Prostate gland (tissue), 2 donors: ENCODE measurements at places on chromosomes 3 and 15.

DNA sequence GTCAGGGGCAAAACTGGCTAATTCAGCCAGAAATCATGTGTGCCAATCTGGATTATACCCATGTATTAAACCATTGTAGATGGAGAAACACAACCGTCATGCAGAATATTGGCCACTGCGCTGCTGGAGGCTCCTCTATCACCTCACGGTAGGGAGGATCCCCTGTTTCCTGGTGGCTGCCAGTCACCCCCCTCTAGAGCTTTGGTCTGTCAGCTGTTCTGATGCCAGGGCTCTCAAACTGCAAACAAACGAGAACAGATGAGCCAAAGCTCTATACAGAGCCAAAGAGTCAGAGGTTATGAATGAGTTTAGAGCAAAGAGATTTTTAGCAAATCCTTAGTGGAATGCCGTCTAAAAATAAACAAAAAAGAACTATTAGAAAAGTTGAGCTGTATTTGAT is 62.5 kb downstream of the IL20RB start:
- peak; percentile 33 for DNase-seq

- DNase-seq: no peak
Measured at GRCh38 chr3:14879211-14879874, 60.6 kb downstream of the FGD5 start.

DNA sequence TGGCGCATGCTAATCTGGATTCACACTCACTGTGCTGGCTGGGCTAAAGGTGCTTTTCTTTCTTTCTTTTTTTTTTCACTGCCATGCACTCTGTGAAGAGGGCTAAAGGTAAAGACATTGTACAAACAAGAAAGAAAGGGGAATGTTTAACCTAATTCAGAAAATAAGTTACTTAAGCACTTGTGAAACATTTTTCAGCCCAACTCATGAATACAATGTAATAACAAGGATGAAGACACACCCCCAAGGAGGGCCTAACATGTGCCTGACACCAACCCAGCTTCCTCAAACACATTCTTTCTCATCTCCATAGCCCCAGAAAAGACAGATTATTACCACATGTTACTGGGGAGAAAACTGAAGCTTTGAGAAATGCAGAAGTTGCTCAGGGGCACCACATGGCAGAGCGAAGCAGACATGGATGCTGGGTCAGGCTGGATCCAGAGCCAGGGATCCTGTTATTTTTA is 5.7 kb downstream of the STIMATE start:
- no peak for DNase-seq

DNA sequence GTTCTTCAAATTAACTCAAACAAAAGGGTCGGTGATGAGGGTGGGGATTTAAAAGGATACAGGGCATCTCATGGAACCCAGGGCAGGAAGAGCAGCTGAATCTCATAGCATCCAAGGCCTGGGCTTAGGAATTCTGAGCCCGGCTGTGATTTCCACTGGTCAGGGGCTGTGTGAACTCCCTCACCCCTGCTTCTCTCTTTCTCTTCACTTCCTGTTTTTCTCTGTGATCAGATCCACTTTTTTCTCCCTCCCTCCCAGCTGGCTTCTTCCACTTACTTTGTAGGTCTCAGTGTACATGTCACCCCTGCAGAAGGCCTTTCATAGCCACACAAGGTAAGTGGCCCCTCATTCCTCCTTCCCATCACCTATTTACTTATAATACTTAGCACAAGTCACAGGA is 68.2 kb upstream of the CORO2B start:
- no peak for DNase-seq

DNA sequence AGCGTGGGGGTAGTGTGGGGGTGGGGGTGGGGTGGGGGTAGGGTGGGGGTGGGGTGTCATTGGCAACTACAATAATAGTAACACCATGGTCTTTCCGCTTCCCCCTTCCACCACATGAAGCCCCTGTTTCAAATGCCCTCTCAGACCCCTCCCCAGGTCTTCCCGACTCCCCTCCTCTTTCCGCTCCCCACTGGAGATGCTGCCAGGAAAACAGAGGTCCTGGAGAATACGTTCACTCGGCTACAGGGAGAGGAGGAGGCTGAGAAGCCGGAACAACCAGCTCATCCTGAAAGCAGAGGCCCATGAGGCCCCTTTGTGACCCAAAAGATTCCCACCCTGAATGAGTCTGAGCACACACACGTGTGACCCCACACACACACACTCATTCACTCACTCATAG is 75.4 kb downstream of the CPN2 start:
- DNase-seq: no peak

GRCh38 chr3:194852831-194853508 is 167.3 kb downstream of the FAM43A start:
- peak; percentile 74 for DNase-seq

- DNase-seq: no peak
Measured at GRCh38 chr3:153502682-153503081, 340.7 kb downstream of the RAP2B start.

- no peak for DNase-seq
Measured at GRCh38 chr3:100830931-100831330, 121.6 kb downstream of the TFG start.

DNA sequence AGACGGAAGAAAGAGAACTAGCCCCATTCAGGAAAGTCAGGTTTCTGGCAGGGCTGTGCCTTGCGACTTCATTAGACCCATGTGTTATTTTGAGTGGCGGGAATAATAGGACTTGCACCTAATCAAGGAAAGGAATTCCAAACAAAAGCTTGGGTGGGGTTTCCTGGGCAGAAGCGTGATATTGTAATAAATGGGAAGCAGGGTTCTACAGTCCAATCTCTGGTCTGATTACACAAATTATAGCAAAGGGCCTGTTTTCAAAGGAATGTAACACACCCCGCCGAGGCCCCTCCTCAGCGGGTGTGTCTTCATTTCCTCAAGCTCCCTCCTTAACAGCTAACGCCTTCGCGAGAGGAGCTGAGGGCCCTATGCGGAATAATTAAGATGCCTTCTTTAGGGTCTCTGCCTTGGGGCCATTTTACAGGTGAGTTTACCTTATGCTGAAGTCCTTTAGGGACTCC is 396.0 kb upstream of the C2CD4B start:
- no peak for DNase-seq

DNA sequence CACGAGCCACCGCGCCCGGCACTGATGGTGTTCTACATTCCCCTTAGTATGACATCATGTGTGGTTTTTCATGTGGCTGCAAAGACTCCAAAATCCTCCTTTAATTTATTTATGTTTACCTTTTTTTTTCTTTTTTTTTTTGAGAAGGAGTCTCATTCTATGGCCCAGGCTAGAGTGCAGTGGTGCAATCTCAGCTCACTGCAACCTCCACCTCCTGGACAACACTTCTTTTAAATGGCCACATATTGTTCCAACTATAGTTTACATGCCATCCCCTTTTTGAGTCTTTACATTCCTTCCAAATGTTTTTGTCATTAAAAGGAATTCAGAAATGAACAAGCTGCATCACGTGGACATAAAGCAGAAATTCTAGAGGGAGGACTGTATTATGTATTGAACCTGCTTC is 10.3 kb upstream of the CDV3 start:
- DNase-seq: no peak

DNA sequence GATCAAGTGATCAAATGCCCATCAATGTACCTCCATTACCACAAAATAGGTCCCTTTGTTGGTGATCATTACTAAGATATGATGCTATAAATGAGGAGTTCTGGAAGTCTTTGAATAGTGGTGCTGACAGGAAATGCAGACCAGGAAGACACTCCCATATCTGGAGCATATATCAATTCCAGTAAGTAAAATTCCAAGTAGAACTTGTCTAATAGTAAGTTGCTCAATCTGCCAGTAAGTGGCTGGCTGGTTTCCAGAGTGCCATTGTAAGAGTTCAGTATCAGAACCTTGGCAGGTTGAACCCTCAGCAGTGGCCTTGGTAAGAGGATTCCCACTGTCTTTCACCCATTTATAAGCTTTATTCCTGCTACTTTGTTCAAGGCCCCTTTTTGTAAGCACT is 379.9 kb upstream of the RBMS3 start:
- DNase-seq: peak; percentile 50

DNA sequence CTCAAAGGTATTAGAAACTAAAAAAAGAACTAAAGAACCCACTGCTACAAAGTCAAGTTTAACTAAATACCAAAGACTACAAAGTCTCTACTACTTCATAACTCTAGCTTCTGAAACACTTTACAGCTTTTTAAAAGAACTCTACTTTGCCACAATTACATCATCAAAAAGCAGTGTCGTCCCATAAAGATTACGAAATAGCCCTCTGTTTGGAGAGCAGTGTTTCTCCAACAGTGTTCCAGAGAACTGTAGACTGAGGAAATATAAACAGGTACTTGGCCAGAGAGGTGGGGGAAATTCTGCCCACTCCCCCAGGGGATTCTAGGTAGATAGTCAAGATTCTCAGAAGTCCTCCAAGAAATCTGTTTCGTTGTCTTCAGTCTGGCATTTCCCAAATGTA is 225.6 kb downstream of the PDZRN3 start:
- no peak for DNase-seq

DNA sequence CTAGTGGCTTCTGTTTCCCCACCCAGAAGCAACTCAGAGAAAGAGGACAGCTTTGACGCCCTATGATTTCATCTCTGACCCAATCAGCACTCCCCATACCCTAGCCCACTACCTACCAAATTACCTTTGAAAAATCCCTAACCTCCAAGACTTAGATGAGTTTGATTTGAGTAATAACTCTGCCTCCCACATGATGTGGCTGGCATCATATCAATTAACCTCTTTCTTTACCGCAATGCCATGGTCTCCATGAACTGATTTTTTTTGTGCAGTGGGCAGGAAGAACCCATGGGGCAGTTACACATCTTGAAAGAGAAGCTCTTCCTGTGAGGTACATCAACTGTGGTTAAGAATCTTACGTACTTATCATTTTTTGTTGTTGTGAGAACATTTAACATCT is 25.5 kb upstream of the APOD start:
- no peak for DNase-seq

GRCh38 chr15:96053031-96053780 is 277.3 kb upstream of the NR2F2 start:
- DNase-seq: peak; percentile 42

DNA sequence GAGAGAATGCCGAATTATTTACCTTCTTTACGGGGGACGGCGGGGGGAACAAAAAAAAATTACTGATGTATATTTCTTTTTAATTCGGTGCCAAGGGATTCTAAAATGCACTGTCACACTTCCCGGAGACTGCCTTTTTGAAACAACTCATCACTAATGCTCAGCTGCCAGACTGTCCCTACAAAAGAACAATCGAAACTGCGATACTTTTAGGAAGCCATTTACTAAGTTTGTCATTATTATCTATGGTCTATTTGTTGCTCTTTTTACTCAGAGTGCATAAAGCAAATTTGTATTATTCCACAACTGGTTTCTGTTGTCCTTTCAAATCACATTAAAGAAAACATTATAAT is 60.8 kb downstream of the TM4SF4 start:
- no peak for DNase-seq

DNA sequence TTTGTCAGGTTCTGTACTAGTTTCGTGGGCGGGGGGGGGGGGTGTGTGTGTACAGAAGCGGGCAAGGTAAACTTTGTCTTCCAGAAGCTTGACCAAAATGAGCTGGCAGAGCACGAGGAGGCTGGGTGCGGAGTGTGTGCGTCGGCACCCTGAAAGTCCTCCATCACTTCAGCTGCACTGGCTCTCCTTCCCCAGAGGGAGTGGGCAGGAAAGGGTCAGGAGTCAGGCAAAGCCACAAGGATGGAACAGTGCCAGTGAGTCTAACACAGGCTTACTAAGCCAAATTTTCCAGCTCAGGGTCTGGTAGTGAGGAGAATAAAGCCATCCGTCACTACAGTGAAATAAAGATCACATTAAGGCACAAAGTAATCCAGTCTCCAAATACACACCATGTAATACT is 11.9 kb upstream of the SH3GL3 start:
- DNase-seq: no peak

DNA sequence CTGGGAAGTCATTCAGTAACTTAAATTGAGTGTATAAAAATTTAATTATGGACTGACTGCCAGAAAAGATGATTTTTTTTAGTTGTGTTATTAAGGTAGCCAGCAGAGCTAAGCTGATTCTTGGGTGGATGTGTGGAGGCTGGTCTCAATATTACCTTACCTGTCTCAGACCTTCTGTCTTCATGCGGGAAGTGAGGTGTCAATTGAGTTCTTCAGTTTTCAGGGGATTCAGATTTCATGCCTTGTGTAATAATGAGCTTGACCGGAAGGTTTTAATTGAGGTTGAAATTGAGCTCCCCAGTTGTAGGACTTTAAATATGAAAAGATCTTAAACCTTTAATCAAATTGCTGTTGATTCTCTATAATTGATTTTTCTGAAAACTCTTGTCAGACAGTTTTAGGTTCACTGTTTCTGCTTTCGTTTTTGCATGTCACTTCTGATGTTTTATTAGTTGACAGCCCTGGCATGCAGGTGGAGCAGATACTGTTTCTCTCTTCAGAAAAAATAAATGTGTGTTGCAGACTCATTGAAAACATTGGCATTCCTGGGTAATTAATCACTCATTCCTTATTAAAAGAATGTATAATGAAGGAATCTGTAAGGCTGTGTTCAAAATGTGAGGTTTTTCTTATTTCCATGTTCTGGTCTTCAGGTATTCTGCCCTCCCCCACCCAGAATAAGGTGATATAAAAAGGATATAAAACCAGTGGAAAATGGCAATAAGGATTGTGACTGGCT is 54.5 kb downstream of the PSMD6 start:
- DNase-seq: no peak

DNA sequence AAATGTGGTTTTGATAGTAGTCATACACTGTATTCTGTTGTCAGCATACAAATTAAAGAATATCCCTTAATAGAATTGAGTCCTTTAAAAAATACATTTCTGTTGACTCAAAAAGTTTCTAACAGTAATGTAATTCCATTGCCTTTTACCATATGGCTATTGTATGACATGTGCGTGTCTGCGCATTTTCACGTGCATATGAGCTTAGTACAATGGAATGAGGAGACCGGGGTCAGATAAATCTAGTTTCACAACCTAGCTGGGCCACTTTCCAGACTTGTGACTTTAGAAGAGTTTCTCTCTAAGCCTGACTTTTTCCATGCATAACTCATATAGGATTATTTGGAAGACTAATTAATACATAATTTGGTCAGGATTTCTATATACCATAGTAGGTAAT is 38.7 kb downstream of the ZBTB38 start:
- peak; percentile 59 for DNase-seq

- no peak for DNase-seq
Measured at GRCh38 chr15:38195191-38195901, 57.3 kb upstream of the SPRED1 start.

GRCh38 chr3:197216169-197216860 is 82.1 kb downstream of the DLG1 start:
- DNase-seq: no peak

GRCh38 chr15:73879426-73879825 is 6.1 kb downstream of the TBC1D21 start:
- no peak for DNase-seq

GRCh38 chr3:182793663-182794454 is 555 bp downstream of the ATP11B start:
- peak; percentile 40 for DNase-seq
